ENCODE measurements at places on chromosomes 2 and 18. TPM values are rescaled to one million over a fixed set of nuclear protein-coding genes. Genes with fewer than 3 reads are reported as not detected.

GRCh38 chr2:217393585-217394032 is 533.7 kb upstream of the TNP1 start:
- DNase-seq = peak; percentile 72

- no peak for DNase-seq
Observed at GRCh38 chr2:203934041-203934492, 2.5 kb upstream of the ICOS start.

- DNase-seq = peak; percentile 67
Observed at GRCh38 chr18:76619621-76620315, 124.7 kb upstream of the ZNF516 start.

DNA sequence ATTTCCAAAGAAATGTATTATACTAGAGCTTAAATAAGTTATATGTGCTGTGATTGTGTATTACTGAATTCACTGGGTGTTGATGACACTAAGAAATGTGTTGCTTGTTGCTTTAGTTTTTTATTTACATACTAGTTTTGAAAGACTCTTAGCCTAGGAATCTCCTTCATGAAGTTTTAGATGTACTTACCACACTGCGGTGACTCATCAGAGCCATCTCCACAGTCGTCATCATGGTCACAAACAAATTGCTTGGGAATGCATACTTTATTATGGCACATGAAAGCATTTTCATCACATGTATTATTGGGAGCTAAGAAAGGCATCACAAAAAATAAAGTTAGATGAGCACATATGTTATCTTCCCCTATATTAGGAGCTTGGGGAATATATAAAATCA is 1624.2 kb downstream of the LRP1B start:
- DNase-seq = no peak

DNA sequence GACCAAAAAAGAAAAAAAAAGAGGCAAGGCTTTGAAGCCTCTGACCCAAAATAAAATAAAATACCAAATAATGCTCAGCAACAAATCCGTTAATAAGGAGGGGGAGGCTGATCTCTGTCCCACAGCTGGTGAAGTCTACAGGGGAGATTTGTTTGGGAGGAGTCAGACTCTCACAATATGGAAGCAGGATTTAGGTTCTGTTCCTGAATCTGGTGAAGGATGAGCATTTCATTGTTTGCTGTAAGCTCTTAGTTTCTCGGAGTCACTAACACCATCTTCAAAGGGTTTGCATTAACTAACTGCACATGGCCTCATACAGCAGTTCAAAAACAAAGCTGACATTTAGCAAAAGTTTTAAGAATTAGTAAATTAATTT is 339.4 kb upstream of the TNP1 start:
- DNase-seq = no peak

- no peak for DNase-seq
Observed at GRCh38 chr18:69954719-69955480, 7.2 kb upstream of the CD226 start.

DNA sequence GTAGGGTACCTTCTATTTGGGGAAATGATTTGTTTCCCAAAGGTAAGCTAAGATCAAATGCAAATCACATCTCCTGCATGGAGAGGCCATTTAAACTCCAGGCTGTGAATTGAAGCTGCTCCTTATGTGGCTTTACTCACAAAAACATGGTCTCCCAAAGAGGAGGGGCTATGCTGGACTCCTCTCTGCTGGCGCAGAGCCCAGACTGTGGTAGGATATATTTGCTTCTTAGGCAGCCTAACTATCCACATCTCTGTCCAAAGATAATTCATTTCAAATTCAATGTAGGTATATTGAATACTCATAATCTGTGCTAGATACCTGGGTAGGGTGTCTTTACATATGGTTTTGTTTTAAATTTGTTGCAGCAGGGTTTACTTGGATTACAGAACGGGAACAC is 358.5 kb downstream of the ALK start:
- no peak for DNase-seq

DNA sequence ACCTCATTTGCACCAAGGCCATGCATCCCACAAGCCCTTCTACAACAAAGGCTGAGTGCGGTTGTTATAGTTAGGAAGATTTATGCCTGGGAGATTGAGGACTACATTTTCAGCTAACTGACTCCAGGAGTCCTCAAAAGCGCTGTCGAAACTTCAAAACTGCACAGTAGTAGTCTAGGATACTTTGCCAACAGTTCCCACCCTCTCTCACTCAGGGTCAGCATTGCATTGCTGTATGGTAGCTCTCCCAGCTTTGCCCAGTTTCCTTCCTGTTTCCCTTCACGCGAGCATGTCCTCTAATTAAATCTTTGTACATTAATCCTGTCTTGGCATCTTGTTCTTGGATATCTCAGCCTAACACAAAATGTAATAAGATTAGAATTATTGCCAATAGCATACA is 420.6 kb upstream of the UBE2E3 start:
- no peak for DNase-seq

DNA sequence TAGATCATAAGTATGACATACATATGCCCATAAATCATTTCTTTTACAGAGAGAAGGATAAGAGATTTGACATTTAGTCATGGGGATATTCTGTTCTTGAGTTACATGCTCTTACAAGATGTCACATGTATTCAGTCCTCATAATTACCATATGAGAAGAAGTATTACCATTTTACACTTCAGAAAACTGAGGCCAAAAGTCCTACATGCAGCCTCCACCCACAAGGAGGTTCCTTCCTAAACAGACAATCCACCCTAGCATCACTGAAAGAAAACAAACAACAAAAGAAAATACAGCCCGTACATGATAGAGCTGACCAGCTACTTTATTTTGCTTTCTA is 335.1 kb downstream of the SETBP1 start:
- no peak for DNase-seq

GRCh38 chr2:241816431-241817121 is 7.6 kb downstream of the NEU4 start:
- no peak for DNase-seq

- peak; percentile 74 for DNase-seq
Observed at GRCh38 chr2:42927334-42928160, 135.2 kb upstream of the HAAO start.

DNA sequence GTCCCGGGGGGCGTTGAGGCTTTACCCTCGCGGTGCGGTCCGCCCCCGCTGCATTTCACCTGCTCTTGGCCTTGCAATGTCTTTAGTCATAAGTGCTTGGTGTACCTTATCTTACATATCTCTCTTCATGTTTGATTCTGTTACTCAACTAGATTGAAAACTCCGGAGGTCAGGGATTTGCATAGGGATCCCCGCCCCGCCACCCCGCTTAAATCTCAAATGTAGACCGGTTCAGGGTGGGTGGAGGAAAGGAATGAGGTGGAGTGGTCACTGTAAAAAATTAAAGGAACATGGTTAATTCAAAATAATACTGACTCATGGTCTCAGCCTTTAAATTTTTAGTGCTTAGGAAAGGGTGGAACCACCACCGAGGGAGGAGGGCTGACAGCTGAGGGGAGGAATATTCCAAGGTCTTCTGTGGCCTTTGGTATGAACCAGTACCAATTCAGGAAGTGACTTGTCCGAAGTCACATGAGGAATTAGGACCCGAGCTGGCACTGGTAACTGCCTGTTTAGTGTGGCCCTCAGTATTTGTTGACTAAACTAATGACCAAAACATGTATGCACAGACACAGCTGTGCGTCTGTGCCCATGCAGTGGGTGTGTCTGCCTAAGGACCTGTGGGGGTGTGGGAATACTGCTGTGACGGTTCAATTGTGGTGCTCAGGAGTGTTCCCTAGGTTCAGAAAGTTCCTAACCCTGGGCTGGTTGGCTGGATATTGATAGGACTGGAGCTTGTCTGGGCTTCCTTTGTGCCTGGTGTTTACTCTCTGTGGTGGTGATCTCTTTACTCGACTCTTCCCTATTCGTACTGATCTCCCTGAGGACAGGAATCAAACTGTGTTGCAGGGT is 1.0 kb downstream of the PLEKHB2 start:
- DNase-seq = peak; percentile 26

DNA sequence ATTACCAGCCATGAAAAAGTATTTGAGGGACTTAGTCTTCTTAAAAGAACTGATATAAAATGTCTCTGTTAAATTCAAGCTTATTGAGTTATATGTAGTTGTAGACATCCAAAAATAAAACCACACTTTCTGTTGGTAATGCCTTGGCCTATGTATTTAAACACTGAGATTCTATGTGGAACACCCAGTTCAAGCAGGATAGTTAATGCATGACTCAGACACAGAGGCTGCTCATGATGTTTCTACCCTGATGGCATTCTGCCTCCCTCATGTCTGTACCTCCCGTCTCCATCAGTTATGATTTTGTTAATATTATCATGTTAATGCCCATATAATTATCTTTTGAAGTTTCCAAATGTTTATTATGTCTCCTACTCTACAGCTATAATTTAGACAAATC is 164.5 kb downstream of the XIRP2 start:
- no peak for DNase-seq

Gene WDR43
- 28.0 TPM for total RNA-seq

Gene SCN3A
- total RNA-seq = 2.7 TPM

Gene LAMA3
- 3.3 TPM for total RNA-seq

Gene GPATCH11
- 3.2 TPM for total RNA-seq

Gene ABCG8
- total RNA-seq = not detected

Gene AOX1
- total RNA-seq = 12.7 TPM

Gene AGXT
- not detected for total RNA-seq

Gene STPG4
- total RNA-seq = not detected

Gene CAPN13
- total RNA-seq = not detected

Gene TUBB8B
- total RNA-seq = not detected

Gene APCDD1
- 14.0 TPM for total RNA-seq

Data from heart left ventricle (tissue), 16 donors.